Activated T-cell treated with anti-CD3 and anti-CD28 coated beads for 24 hours (primary cell): ENCODE measurements at places on chromosomes 7 and 10.

DNA sequence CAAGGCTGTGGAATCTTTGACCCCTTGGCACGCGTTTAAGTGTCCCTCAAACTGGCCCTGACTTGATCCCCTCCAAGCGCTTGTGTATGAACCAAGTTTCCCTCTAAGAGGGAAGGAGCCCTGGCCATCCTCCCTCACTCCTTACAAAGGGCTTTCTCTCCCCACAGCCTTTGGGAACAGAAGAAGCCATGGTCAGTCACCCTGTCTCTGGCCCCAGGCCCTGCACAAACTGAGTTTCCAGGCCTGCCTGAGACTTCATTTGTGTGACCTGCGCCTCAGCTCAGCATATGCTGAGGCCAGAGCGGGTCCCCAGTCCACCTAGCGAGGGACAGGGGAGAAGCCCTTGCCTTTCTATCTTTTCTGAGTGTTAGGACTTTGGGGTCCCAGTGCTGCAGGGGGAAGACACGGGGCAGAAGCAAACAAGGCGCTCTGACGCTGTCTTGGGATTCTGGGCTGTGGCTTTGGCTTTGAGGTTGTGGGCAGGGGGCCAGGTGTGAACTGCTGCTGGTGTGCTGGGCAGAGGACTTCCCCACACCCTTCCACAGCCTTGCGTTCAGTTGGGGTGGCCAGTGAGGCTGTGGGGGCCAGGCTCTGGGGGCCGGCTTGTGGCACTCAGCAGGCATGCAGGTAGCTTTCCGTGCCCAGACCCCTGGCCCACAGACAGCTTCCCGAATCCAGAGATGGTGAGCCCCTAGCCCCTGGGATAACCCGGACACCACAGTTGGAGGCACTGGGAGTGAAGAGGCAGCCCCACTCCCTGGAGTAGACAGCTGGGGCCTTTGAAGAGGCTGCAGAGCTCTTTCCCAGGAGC, 1.5 kb downstream of the RET start:
- DNase-seq = no peak

GRCh38 chr7:110417611-110418010, 673.3 kb upstream of the LRRN3 start:
- no peak for DNase-seq

GRCh38 chr7:150940431-150941102, 37.6 kb downstream of the KCNH2 start:
- DNase-seq = no peak

GRCh38 chr7:143967398-143967797, 12.8 kb downstream of the OR2F1 start:
- no peak for DNase-seq

DNA sequence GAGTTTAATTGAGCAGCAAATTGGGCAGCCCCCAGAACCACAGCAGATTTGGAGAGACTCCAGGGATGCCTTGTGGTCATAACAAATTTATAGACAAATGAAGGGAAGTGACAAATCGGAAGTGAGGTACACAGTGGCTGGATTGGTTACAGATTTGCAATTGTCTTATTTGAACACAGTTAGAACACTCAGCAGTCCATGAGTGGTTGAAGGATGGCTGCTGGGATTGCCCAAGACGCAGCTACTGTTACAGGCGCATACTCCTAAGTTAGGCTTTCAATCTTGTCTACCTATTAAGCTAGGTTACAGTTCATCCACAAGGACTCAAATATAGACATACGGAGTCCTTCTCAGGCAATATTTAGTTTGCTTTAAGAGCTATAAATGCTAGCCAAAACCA, 7.4 kb downstream of the ACADSB start:
- no peak for DNase-seq

GRCh38 chr7:22545529-22545928, 45.5 kb upstream of the STEAP1B start:
- no peak for DNase-seq
